ENCODE measurements at places on chromosomes 7 and 10.

DNA sequence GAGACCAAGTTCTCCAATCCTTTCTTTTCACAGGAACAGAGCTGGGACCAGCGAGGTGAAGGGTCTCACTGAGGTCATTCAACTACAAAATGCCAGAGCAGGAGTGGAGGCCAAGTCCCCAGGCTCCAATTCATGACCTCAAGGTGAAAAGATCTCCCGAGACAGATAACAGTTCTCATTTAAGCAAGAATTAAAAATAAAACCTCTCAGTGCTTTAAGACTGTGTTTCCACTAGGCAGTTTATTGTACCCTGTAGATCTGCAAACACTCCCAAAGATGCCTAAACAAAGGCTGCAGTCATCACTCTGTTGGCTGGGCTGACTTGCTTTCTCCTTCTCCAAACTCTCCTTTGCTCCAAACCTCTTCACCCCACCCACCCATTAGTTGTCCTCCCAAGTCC is 74.8 kb upstream of the CXCL12 start:
- DNase-seq: no peak

- no peak for DNase-seq
These were observed 270.9 kb downstream of the CCSER2 start for GRCh38 chr10:84599254-84599653.

- DNase-seq: no peak
These were observed 19.6 kb upstream of the AMZ1 start for GRCh38 chr7:2668401-2668800.

- no peak for DNase-seq
These were observed 72.5 kb downstream of the MICALL2 start for GRCh38 chr7:1386623-1387220.

DNA sequence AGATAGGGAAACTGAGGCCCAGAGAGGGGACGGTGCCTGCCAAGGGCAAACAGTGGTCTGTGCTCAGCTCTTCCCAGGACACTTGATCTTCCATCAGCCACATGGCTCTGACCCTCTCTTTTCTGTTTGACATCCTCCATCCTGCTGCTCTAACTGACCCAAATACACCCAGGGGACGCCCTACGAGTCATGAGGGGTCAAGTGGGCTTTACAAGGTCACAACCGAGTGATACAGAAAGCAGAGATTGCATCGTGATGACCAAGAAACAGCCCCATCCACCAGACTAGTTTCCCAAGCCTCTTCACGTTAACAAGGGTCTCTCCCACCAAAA is 131.2 kb upstream of the UNC5B start:
- DNase-seq: no peak

DNA sequence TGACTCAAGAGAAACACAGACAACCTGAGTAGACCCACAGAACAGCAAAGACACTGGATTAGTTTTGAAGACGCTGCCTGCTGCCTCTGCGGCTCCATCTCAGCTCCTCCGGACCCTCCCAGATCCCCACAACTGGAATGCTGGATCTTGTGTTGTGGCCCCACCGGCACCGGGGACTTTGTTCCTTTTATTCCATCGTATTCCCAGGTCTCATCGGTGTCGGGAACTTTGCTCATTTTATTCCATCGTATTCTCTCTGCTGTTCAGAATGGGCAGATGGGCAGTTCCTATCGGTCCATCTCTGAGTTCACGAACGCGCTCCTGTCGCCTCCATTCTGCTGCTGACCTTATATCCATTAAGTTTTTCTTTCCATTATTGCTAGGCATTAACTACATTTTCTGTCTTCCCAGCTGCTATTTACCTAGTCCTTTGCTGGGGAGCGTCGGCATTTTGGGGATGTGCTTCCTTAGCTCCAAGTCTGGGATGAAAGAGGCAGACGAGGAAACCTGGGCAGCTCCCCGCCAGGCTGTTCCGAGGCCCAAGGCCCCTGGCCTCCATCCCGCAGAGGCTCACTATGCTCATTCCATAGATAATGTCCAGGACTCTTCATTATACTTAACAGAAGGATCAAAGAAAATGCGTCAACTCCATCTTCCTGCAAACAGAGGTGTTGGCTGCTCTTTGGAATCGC is 192.4 kb downstream of the MAD1L1 start:
- DNase-seq: no peak

- DNase-seq: no peak
These were observed 13.4 kb upstream of the RASSF4 start for GRCh38 chr10:44946205-44946604.

GRCh38 chr7:39252916-39253315 is 275.2 kb downstream of the POU6F2 start:
- DNase-seq: no peak

GRCh38 chr10:121611393-121612159 is 13.3 kb upstream of the FGFR2 start:
- no peak for DNase-seq

DNA sequence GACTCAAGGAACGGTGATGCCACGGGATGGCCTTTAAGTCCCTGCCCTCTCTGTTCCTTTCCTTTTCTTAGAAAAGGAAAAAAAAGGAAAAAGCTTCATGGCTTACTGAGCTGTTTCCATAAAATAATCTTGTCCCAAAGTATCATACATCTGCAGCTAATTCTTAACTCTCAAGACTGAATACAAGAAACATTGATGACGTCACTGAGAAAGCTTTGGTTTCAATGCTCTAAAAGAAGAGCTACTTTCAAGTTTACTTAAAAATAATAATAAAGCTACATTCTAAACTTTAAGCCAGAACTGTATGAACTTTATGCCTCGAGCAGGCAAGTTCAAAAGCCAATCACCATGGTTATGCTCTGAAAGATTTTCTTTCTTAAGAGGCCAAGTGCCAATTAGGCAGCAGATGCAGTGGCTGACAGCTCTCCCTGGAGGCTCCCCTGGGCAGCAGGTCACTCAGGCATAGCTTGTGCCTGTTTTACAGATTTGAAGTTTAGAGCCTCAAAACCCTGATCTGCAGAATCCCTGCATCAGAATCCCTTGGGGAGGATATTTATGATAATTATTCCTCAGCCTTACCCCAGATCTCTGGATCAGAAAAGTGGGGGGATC is 165.0 kb downstream of the CHN2 start:
- no peak for DNase-seq

GRCh38 chr10:110426294-110427181 is 71.2 kb upstream of the DUSP5 start:
- no peak for DNase-seq

GRCh38 chr7:134875867-134876266 is 96.4 kb downstream of the CALD1 start:
- no peak for DNase-seq

DNA sequence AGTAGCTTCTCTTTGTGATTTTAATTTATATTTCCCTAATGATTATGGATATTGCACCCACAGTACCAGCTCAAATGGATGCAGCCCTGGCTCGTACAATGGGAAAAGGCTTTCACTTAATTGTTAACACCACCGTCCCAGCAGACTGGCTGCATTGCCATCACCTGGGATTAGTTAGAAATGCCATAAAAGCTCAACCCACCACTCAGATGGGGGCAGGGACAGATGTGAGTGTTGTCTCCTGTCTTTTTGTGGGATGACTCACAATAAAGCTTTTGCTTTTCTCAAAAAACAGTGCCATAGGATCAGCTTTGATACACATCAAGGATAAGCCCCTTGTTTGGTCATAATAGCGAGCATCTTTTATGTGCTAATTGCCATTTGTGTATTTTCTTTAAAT is 729.1 kb downstream of the TNS3 start:
- no peak for DNase-seq

GRCh38 chr7:14841869-14842268 is 60.7 kb downstream of the DGKB start:
- no peak for DNase-seq

GRCh38 chr10:119500821-119501220 is 41.7 kb downstream of the RGS10 start:
- no peak for DNase-seq

DNA sequence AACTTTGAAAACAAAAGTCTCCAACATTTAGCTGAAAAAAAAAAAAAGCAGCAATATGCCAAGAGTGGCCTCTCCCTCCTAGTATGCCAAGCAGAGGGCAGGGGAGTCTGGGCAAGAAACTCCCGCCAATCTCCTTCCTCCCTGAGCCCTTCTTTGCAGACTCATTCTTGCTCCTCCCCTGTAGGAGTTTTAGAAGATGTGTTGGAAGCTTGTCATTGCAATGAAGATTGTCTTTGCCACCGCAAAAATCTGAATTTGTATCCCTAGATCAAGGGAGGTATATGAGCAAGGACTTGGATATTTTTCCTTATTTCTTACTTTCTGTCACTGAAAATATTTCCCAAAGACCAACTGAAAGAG is 2.6 kb upstream of the TNS3 start:
- no peak for DNase-seq

DNA sequence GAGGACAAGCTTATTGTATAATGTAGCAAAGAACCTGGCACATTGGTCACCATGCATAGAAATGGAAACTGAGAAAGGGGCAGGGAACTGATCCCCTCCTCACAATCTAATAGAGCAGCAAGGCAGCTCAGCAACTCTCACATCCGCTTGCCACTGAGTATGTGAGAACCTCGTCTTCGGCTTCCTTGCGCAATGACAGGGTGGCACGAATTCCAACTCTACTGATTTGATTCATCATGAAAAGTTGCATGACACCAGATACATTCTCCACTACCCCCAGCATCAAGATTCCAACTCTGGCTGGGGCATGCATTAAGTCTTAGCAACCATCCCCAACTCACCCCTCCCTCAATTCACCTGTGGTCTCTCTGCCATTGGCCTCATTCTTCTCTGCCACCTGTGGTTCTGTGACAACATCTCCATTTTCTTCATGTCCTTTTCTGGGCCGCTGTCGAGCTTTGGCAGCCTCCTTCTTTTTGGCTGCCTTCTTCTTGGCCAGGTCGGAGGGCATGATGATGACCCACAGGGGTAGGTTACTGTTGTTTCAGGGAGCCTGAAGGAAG is 976 bp downstream of the ABCF2 start:
- no peak for DNase-seq

GRCh38 chr7:159126311-159127260 is 18.1 kb downstream of the VIPR2 start:
- DNase-seq: no peak

DNA sequence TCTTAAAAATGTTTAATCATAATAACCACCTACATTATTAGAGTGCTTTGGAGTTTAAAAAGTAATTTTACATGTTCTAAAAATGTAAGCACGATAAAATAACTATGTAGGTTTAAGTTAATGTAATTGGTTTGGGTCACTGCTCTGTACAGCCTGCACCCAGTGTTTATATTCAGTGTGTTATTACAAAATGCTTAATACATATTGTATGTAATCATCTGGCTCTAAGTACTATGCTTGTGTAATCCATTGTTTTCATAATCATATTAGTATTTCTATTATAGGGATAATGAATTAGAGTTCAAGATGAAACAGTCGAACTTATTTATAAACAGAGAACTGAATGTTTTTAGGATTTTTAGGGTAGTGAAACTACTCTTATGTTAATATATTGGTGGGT is 13.1 kb downstream of the RPA3 start:
- no peak for DNase-seq

DNA sequence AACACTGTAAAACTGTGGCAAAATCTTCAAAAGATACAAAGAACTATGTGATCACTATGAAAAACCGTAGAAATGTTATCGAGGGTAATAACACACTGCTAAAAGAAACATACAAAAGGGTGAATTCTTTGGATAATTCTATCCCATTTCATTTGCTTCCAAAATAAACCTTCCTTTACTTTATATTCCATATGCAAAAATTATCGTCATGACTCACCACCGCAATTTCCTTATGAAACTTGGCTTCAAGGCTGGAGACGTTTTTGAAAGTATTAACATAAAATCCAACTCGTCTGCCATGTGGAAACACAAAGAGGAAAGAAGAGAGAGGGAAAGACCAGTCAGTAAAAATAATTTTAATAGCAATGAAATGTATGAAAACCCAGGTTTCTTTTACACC is 165.2 kb downstream of the AMPH start:
- no peak for DNase-seq

- no peak for DNase-seq
These were observed 11.5 kb downstream of the TMEM176B start for GRCh38 chr7:150788474-150789269.

- no peak for DNase-seq
These were observed 76.3 kb downstream of the COL13A1 start for GRCh38 chr10:69878038-69878437.

DNA sequence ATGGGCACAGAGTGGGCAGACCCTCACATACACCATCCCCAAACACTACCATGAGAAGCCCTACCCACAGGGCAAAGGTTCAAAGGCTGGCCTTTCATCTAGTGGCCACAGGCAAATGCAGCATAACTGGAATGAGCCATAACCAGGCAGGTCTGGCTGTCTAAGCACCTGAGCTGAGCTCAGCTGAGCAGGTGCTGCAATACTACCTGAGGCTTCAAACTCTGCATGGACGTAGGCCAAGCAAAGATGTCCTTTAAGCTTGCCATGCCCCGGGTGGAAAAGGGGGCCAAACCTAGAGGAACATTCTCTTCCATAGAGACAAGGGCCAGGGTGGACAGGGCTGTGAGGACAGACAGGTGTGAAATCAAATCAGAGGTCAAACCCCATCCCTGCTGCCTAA is 65.3 kb upstream of the CAMK2B start:
- no peak for DNase-seq

- no peak for DNase-seq
These were observed 54.9 kb downstream of the POT1 start for GRCh38 chr7:124874644-124875163.

DNA sequence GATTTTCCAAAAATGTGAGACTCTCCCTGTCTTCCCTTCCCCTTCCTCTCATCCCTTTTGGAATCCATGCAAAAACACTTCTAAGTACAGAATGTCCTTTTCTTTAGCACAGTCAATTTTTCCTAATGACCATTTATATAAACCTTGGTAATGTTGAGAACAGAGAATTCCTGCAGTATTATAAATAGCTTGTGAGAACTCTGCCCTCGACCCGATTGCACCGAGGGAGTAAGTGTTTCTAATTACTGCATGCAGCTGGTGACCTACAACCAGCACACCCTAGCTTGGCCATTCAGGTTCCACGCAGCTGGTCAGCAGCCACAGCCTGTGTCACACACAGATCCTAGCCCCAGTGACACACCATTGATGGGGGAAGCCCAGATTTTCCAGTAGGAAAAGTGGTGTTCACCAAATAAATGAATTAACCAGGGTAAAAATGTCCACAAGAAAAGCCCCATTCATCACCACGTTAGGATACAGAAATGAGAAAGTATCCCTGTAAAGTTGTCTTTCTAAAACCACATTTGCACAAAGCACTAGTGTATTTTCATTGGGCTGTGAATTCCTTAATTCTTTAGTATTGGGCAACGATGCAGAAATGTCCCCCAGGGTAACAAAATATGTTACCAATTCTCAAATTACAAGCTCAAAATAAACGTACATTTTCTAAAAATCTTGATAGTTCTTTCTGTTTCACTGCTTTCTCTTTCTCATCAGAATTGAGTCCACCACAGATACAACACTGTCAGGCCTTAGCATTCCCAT is 499.0 kb upstream of the KLF6 start:
- no peak for DNase-seq

DNA sequence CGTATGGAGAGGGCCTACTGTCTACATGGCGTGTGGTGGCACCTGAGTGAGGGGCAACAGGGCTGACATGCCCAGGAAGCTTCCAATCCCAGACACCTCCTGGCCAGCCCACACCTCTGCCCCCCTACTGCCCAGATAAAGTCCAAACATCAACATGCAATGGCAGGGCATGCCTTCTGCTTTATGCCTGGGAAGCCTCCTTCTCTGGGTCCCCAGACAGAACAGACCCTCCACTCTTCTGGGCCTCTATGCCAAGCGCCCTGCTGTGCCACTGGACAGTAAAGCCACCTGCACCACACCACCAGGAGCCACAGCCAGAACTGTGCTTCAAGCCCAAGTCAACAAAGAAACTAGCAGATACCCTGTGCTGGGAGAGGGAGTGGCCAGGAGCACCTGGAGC is 12.5 kb downstream of the TMEM72 start:
- DNase-seq: no peak

Measured in stimulated activated CD4-positive, alpha-beta T cell treated with anti-CD3 and anti-CD28 coated beads, TNF-alpha, amount 100 ng/mL, for 1 hour (primary cell).